Naive B cell (primary cell): ENCODE measurements at places on chromosomes 1 and 21.

DNA sequence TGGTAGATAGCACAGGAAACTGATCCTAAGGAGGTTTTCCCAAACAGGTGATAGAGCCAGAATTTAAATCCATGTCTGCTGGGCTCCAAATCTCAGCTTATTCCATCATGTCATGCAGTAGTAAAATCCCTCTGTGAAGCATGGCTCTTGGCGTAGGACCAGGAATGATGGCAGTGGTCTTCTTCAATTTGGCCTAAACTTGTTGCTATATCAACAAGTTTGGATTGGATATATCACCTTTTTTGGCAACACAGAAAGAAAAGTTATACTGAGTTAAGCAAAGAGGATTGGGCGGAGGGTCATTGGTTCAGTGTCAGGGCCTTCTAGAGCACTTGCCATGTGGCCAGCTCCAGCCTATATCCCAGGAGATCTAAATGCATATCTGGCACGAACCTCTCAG lies 52.2 kb downstream of the FGGY start:
- peaks cover 14% of the 10 kb centered on the region for H3K36me3 ChIP-seq
- peaks cover 7% of the 10 kb centered on the region for H3K4me1 ChIP-seq
- DNase-seq, result no peak

GRCh38 chr1:52544665-52545525 lies 8.0 kb downstream of the TUT4 start:
- peaks cover 8% of the 10 kb centered on the region for H3K36me3 ChIP-seq
- no peak for DNase-seq
- H3K27ac ChIP-seq, result no peak overlapping the region

GRCh38 chr1:113429461-113430153 lies 39.3 kb downstream of the MAGI3 start:
- no peaks in the 10 kb centered on the region for H3K27me3 ChIP-seq
- no peaks in the 10 kb centered on the region for H3K36me3 ChIP-seq
- H3K4me1 ChIP-seq, result no peaks in the 10 kb centered on the region
- no peak for DNase-seq
- no peak overlapping the region for H3K27ac ChIP-seq

DNA sequence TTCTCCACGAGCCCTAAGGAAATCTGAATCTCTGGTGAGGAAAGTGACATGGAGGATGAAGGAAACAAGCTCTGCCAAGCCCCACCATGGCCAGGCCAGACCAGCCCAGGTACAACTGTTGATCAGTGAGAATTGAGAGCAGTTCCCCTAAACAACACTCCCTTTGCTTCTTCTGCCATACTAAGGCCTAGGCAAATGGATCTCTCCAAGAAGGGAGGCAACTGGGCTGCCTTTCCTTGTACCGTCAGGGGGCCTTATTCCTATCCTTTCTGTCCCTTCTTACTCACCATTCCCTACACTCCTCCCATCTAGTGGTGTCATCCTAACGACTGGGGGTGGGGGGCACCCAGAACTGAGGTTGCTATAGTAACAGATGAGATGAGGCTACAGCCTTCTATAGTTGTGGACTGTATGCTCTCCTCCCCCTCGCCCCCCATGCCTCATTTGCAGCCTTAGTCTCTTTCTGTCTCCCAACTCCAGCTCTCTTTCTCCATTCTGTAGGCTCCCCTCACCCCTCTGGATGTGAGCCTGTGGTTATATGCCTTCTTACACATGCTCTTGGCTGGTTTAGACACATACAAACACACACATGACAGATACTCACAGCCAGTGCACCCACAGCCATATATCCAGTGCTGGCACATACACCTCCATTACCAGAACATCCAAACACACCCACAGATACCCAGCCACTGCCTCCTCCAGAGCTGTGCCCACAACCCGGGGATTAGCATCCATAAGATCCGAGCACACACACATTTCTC lies 3.6 kb downstream of the PEA15 start:
- peaks cover 11% of the 10 kb centered on the region for H3K36me3 ChIP-seq
- no peak for DNase-seq
- H3K27me3 ChIP-seq, result no peaks in the 10 kb centered on the region
- H3K27ac ChIP-seq, result peak overlapping the region; percentile 94
- peaks cover 36% of the 10 kb centered on the region for H3K4me1 ChIP-seq

GRCh38 chr1:226351709-226352108 lies 42.7 kb upstream of the LIN9 start:
- H3K4me3 ChIP-seq, result no peak overlapping the region
- no peaks in the 10 kb centered on the region for H3K27me3 ChIP-seq
- H3K4me1 ChIP-seq, result peaks cover 21% of the 10 kb centered on the region
- H3K36me3 ChIP-seq, result peaks cover 3% of the 10 kb centered on the region

DNA sequence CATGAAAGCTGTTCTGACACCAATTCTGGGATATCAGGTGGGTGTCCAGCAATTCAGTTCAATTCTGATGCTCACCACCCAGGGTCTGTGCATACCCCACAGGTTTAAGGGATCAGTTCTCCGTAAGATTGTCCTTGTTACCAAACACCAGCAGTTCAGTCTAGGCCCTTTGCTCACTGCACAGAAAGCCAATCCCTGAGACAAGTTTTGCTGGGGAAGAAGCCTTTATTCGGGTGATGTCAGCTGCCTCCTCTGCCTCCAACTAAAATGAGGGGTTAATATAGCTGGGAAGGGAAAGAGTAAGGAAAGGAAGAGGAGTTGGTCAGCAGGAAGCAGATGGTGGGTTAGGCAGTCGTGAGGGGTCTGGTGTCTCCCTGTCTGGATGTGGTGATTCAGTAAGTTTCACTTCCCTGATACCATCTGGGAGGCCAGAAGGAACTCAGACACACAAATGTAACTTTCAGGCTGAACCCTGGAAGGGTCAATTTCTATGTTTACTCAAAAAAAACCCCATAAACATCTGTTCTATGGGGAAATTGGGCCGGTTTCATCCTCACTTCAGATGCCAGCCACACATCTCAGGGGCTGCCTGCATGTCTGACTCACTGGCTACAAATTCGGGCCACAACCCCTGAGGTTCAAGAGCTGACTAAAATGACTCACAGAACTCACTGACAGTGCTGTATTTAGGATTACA lies 83.3 kb upstream of the PGBD5 start:
- H3K36me3 ChIP-seq, result no peaks in the 10 kb centered on the region
- DNase-seq, result no peak
- H3K4me3 ChIP-seq, result peak overlapping the region; percentile 66
- H3K27ac ChIP-seq, result peak overlapping the region; percentile 54
- H3K27me3 ChIP-seq, result peaks cover 19% of the 10 kb centered on the region
- peaks cover 31% of the 10 kb centered on the region for H3K4me1 ChIP-seq

- DNase-seq, result no peak
- H3K36me3 ChIP-seq, result no peaks in the 10 kb centered on the region
- peaks cover 34% of the 10 kb centered on the region for H3K27me3 ChIP-seq
- H3K27ac ChIP-seq, result no peak overlapping the region
- peaks cover 5% of the 10 kb centered on the region for H3K4me1 ChIP-seq
- no peak overlapping the region for H3K4me3 ChIP-seq
These were observed 15.0 kb downstream of the RHBG start for GRCh38 chr1:156384007-156384406.
